Left ventricle myocardium inferior (tissue), 1 donor: ENCODE measurements at places on chromosomes 1 and 21.

DNA sequence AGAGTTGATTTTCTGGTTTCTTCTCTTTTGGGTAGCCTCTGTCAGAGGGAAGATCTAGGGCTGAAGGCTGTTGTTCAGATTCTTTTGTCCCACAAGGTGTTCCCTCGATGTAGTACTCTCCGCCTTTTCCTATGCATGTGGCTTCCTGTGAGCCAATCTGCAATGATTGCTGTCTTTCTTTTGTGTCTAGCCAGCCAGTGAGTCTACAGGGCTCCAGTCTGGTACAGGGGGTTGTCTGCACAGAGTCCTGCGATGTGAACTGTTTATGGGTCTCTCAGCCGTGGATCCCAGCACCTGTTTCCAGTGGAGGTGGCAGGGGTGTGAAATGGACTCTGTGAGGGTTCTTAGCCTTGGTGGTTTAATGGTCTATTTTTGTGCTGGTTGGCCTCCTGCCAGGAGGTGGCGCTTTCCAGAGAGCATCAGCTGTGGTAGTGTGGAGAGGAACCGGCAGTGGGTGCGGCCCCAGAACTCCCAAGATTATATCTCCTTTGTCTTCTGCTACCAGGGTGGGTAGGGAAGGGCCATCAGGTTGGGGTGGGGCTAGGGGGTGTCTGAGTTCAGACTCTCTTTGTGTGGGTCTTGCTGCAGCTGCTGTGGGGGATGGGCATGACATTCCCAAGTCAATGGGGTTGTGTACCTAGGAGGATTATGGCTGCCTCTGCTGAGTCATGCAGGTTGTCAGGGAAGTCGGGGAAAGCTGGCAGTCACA lies 81.3 kb upstream of the C21orf91 start:
- H3K4me3 ChIP-seq, result no peak overlapping the region
- peak overlapping the region; percentile 86 for H3K27ac ChIP-seq
- DNase-seq, result peak; percentile 51
- H3K36me3 ChIP-seq, result no peaks in the 10 kb centered on the region
- peaks cover 31% of the 10 kb centered on the region for H3K4me1 ChIP-seq

DNA sequence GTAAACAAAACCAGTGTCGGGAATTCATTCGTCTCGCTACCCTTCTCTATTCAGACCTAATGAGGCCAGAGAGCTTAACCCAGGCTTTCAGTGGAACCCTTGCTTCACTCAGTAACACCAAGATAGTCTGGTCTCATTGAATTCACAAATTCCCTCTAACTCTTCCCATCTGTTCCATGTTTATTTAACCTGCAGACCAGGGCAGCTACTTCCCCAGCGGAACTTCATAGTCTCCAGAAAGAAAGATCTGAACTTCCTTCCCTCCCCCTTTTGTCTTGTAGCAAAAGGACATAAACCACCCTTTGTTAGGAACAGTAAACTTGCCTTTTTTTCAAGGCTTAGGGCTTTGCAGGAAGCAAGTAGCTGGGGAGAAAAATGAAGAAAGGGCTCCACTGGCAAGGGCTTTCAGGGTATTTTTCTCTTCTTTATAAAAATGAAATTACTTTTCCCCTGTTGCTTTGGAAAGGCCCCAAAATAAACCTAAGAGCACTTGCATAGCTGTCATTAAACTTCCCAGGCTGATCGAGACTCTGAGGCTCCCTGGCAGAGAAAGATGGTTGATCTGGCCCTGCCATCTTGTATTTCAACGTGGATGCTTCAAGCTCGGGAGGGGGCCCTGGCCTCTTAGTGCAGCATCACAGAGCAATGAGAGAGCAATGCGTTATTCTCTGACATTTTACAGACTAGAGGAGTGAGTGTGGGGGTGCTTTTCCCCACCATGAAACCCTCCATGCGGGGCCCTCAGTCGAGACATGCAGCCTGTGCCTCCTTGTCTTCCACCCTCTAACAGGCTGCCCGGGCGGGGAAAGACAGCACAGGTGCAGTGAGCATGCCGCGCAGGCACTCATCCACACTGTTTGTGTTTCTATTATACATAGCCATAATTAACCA lies 30.0 kb downstream of the MIS18A start:
- peaks cover 19% of the 10 kb centered on the region for H3K4me1 ChIP-seq
- DNase-seq, result no peak
- H3K4me3 ChIP-seq, result no peak overlapping the region

DNA sequence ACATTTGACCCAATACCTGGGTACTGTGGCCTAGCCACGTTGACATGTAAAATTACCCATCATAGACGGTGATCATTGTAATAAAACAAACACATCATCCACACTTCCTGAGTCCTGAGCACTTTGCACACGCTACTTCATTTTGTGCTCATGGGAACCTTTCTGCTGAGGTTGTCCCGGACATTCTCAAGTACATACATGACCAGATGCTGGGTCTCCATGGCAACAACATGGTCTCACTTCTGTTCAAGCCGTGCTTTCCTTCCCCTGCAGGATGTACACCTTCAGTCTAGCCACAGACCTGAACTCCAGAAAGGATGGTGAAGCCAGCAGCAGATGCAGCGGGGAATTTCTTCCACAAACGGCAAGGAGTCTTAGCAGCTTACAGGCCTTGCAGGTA lies 22.7 kb downstream of the UBASH3A start:
- no peaks in the 10 kb centered on the region for H3K4me1 ChIP-seq
- peaks cover 88% of the 10 kb centered on the region for H3K27me3 ChIP-seq
- H3K27ac ChIP-seq, result no peak overlapping the region

- peaks cover 26% of the 10 kb centered on the region for H3K36me3 ChIP-seq
- no peaks in the 10 kb centered on the region for H3K27me3 ChIP-seq
- H3K27ac ChIP-seq, result no peak overlapping the region
- H3K4me1 ChIP-seq, result peaks cover 11% of the 10 kb centered on the region
- no peak for DNase-seq
These were observed 26.1 kb downstream of the ATP5PF start for GRCh38 chr21:25708467-25709065.

GRCh38 chr1:156691191-156691590 lies 14.0 kb upstream of the NES start:
- peaks cover 19% of the 10 kb centered on the region for H3K4me1 ChIP-seq
- no peak overlapping the region for H3K4me3 ChIP-seq
- no peak for DNase-seq

GRCh38 chr1:178495741-178496409 lies 889 bp downstream of the CLEC20A start:
- H3K36me3 ChIP-seq, result no peaks in the 10 kb centered on the region
- peaks cover 7% of the 10 kb centered on the region for H3K4me1 ChIP-seq

- no peak overlapping the region for H3K4me3 ChIP-seq
- DNase-seq, result no peak
- H3K27me3 ChIP-seq, result peaks cover 96% of the 10 kb centered on the region
- H3K36me3 ChIP-seq, result no peaks in the 10 kb centered on the region
These were observed 167.7 kb downstream of the ACTL8 start for GRCh38 chr1:17922833-17923232.

- peaks cover 3% of the 10 kb centered on the region for H3K4me1 ChIP-seq
- no peak overlapping the region for H3K27ac ChIP-seq
- H3K27me3 ChIP-seq, result no peaks in the 10 kb centered on the region
- DNase-seq, result no peak
- H3K36me3 ChIP-seq, result peaks cover 96% of the 10 kb centered on the region
These were observed 27.6 kb downstream of the AGO4 start for GRCh38 chr1:35835398-35835797.

- H3K4me3 ChIP-seq, result no peak overlapping the region
- DNase-seq, result no peak
- H3K4me1 ChIP-seq, result no peaks in the 10 kb centered on the region
These were observed 23.2 kb downstream of the CRCT1 start for GRCh38 chr1:152537496-152537895.

DNA sequence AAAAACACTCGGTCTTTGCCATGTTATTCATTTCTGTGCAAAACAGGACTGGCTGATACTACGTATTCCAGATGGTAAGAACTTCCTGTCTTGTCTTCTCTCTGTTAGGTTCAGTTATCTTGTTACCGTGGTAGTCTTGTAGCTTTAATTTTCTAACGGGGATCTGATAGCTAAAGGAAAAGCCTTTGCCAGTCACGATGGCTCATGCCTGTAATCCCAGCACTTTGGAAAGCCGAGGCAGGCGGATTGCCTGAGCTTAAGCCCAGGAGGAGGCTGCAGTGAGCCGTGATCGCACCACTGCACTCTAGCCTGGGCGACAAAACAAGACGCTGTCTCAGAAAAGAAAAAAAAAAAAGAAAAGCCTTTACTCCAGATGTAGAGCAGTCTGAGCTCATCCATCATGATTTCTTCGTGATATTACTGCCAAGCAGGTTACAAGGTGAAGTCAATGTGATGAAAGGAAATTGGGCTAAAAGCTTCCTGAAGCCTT lies 11.1 kb upstream of the MSTO1 start:
- peak overlapping the region; percentile 26 for H3K4me3 ChIP-seq
- peaks cover 8% of the 10 kb centered on the region for H3K27me3 ChIP-seq
- peaks cover 5% of the 10 kb centered on the region for H3K4me1 ChIP-seq
- no peak overlapping the region for H3K27ac ChIP-seq
- H3K36me3 ChIP-seq, result no peaks in the 10 kb centered on the region

DNA sequence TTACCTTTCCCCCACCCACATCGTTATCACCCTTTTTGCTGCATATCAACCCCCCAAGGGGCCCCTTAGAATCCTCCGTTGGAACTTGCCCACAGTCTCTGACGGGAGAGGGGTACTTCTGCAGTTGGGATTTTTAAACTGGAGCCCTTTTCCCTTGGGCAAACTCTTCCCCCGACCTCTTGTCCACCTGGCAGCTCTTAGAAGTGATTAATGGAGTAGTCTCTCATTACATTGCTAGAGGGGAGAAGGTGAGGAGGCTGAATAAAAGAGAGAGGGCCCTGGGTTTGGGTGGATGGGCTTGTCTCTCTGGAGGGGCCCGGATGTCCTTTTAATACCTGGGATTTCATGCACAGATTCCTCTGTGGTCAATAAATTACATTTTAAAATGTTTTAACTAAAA lies 27.2 kb upstream of the TSPAN2 start:
- no peak overlapping the region for H3K27ac ChIP-seq
- peaks cover 2% of the 10 kb centered on the region for H3K4me1 ChIP-seq
- H3K27me3 ChIP-seq, result peaks cover 17% of the 10 kb centered on the region
- DNase-seq, result no peak

- no peak overlapping the region for H3K27ac ChIP-seq
- H3K4me1 ChIP-seq, result peaks cover 21% of the 10 kb centered on the region
- no peaks in the 10 kb centered on the region for H3K36me3 ChIP-seq
- no peak overlapping the region for H3K4me3 ChIP-seq
- H3K27me3 ChIP-seq, result peaks cover 5% of the 10 kb centered on the region
- no peak for DNase-seq
These were observed 1.5 kb downstream of the RPS6KA1 start for GRCh38 chr1:26530895-26531598.

DNA sequence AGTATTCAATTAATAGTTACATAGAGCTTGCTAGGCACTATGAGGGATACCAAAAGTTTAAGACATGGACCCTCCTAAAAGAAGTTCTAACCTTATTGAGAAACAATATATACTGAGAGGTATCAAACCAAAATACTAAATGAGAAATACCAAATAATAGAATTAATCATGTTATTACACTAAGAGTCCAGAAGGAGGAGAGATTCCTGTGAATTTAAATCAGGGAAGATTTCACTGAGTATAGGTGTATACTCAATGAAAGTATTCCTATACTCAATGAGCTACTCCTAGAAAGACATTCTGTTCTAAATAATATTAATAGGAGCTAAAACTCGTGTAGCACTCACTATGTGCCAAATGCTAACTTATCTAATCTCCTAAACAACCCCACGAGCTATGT lies 9.4 kb downstream of the CR1L start:
- H3K27me3 ChIP-seq, result peaks cover 13% of the 10 kb centered on the region
- no peak overlapping the region for H3K4me3 ChIP-seq
- DNase-seq, result no peak

GRCh38 chr1:92511541-92511940 lies 24.8 kb upstream of the GFI1 start:
- H3K27me3 ChIP-seq, result no peaks in the 10 kb centered on the region
- no peak overlapping the region for H3K27ac ChIP-seq
- no peak for DNase-seq
- H3K4me3 ChIP-seq, result no peak overlapping the region
- peaks cover 7% of the 10 kb centered on the region for H3K36me3 ChIP-seq

GRCh38 chr1:101588677-101589076 lies 351.9 kb downstream of the S1PR1 start:
- no peak overlapping the region for H3K27ac ChIP-seq
- H3K36me3 ChIP-seq, result no peaks in the 10 kb centered on the region

GRCh38 chr1:42743317-42744147 lies 3.5 kb upstream of the CLDN19 start:
- peaks cover 25% of the 10 kb centered on the region for H3K36me3 ChIP-seq
- no peak for DNase-seq
- no peak overlapping the region for H3K27ac ChIP-seq
- no peaks in the 10 kb centered on the region for H3K27me3 ChIP-seq
- no peaks in the 10 kb centered on the region for H3K4me1 ChIP-seq

DNA sequence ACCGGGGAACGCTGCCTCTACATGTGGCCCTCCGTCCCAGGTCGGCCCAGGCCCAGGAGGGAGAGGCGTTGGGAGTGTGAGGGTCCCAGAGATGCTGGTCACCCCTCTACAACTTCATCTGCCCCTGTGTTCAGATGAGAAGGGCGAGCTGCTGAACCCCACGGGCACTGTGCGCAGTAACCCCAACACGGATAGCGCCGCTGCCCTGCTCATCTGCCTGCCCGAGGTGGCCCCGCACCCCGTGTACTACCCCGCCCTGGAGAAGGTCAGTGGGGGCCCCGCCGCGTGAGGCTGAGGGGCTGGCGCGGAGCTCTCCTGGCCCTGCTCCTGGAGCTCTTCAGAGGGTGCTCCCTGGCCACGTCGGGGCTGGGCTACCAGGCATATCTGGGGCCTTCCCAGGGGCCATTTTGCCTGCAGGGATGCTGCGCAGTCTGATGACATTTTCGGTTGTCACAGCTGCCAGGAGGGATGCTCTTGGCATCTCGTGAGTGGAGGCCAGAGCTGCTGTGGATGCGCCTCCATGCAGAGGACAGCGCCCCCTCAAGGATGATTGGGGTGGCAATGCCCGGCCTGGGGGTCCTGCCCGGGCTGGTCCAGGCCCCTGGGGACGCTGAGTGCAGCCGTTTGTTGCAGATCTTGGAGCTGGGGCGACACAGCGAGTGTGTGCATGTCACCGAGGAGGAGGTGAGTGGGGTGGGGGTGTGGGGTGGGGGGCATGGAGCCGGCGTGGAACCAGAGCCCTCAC lies 68.6 kb downstream of the PIK3CD start:
- DNase-seq, result no peak
- H3K4me1 ChIP-seq, result peaks cover 4% of the 10 kb centered on the region
- H3K36me3 ChIP-seq, result peaks cover 20% of the 10 kb centered on the region
- no peaks in the 10 kb centered on the region for H3K27me3 ChIP-seq
- H3K27ac ChIP-seq, result no peak overlapping the region

DNA sequence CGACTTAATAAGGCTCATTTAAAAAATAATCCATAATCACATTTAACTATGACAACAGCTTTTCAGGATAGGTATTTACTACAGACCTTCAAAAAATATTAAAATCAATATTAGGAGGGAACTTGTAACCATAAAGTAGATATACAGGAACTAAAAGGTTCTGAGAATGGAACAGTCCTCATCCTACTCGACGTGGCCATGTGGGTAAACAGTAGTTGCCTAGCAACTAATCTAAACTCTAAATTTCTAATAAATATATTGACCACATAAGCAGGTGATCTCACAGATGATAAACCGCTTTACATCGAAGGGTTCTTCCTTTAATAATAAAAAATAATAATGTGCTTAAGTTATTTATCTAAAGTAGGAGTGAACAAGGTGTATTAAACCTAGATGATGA lies 7.9 kb downstream of the AKT3 start:
- DNase-seq, result no peak
- peaks cover 16% of the 10 kb centered on the region for H3K4me1 ChIP-seq
- H3K27me3 ChIP-seq, result no peaks in the 10 kb centered on the region
- no peak overlapping the region for H3K27ac ChIP-seq
- H3K36me3 ChIP-seq, result no peaks in the 10 kb centered on the region

- peaks cover 47% of the 10 kb centered on the region for H3K27me3 ChIP-seq
- H3K27ac ChIP-seq, result no peak overlapping the region
- no peaks in the 10 kb centered on the region for H3K36me3 ChIP-seq
- DNase-seq, result no peak
These were observed 254.0 kb downstream of the PTPRU start for GRCh38 chr1:29490204-29490934.
